NCI-H2171 (cell line): ENCODE measurements at places on chromosomes 3 and 15.

- no peak for DNase-seq
Observed at GRCh38 chr3:139283301-139283700, 60.5 kb upstream of the MRPS22 start.

- DNase-seq, result no peak
Observed at GRCh38 chr3:79040701-79041100, 727.1 kb downstream of the ROBO1 start.

- DNase-seq, result no peak
Observed at GRCh38 chr3:192642651-192643050, 84.7 kb downstream of the FGF12 start.

DNA sequence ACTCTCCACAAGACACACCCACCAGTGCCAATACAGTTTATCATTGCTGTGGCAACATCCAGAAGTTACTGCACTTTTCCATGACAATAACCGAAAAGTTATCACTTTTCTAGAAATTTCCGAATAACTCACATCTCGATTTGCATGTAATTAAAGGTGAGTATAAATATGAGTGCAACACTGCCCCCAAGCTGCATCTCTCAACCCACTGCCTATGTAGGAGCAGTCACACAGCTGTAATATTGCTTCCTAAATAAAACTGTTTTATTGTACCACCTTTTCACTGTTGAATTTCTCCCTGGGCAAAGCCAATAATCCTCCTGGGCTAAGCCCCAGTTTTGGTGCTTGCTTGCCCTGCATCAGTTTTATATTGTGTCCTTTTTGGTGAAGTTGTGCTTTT is 601.0 kb upstream of the EPHA6 start:
- no peak for DNase-seq

- DNase-seq, result no peak
Observed at GRCh38 chr3:36906504-36907149, 38.2 kb downstream of the TRANK1 start.

DNA sequence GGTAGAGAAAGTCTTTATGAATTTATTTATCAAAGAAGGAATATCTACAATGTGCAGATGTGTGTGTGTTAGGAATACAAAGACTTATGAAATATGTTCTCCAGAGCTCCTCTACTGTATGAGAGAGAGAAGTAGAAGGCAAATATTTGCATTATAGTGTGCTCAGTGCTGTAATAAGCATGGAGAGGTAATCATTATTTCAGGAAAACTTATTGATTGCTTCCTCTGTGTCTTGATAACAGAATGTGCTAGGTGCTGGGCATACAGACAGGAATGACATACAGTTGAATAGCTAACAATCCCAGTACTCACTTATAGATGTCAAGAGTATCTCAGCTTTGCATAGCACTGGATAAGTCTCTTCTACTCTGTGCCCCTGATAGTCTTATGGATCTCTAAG is 30.2 kb downstream of the ATG7 start:
- DNase-seq, result no peak

GRCh38 chr3:23202203-23202920 is 765 bp upstream of the UBE2E2 start:
- DNase-seq, result no peak

DNA sequence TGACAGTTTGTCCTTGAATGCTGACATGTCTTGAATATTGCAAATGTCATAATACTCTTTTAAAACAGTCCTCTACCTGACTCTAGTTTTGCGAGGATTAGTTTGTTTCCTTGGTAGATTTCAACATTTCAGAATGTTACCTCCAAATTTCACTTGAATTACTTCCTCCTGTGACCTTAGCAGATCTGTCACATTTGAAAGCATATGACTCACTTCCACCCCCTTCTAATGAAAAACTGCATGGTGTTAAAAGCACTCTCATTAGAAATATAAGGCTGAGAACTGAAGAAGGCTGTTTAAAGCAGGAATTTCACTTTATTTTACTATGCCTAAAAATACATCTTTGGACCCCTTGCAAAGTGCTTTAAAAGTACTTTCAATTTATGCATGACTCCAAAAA is 598.7 kb upstream of the TGFBR2 start:
- DNase-seq, result no peak

- no peak for DNase-seq
Observed at GRCh38 chr3:179853176-179853575, 183.6 kb downstream of the PEX5L start.

GRCh38 chr15:100198442-100198841 is 143.3 kb downstream of the ADAMTS17 start:
- no peak for DNase-seq

DNA sequence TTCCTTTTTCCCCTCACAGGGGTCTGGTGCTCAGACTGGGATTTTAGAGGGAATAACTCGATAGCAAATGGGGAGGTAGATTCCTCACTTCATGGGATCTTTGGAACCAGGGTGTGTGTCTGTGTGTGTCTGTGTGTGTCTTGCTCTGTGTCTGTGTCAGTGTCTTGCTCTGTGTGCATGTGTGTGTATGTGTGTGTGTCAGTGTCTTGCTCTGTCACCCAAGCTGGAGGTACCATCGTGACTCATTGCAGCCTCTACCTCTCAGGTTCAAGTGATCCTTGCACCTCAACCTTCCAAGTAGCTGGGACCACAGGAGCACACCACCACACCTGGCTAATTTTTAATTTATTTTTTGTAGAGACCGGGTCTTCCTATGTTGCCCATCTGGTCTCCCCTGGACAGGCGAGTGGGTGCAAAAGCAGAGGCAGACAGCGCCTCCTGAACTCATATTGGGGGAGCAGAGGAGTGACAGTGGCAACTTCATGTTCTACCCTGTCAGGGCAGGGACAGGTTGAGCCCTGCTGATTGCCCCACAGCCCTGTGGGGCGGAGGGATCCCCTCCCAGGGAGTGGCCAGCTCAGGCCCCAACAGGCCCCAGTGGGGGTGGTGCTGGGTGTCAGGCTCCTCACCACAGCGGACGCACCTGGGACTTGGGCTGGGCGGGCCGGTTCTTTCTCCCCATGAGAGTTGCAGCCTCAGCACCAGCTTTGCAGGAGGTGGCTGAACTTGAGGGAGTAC is 10.4 kb upstream of the SEMA4B start:
- DNase-seq, result no peak

- no peak for DNase-seq
Observed at GRCh38 chr15:69296606-69297005, 2.1 kb upstream of the PAQR5 start.

GRCh38 chr3:184384856-184385422 is 5.1 kb downstream of the CHRD start:
- DNase-seq, result no peak

- DNase-seq, result no peak
Observed at GRCh38 chr15:91924837-91925495, 71.5 kb downstream of the SLCO3A1 start.
